Activated CD4-positive, alpha-beta T cell treated with anti-CD3 and anti-CD28 coated beads, Interleukin-2, amount 10 ng/mL, durations not matched to agents 24 days and 14 days (primary cell): ENCODE measurements at places on chromosomes 7 and 10. TPM values are rescaled to one million over a fixed set of nuclear protein-coding genes. Genes with fewer than 3 reads are reported as not detected.

The CTTNBP2 gene
- not detected in 2 replicates for total RNA-seq

The DBF4 gene
- total RNA-seq, result 65.7 and 74.8 TPM in 2 replicates

DNA sequence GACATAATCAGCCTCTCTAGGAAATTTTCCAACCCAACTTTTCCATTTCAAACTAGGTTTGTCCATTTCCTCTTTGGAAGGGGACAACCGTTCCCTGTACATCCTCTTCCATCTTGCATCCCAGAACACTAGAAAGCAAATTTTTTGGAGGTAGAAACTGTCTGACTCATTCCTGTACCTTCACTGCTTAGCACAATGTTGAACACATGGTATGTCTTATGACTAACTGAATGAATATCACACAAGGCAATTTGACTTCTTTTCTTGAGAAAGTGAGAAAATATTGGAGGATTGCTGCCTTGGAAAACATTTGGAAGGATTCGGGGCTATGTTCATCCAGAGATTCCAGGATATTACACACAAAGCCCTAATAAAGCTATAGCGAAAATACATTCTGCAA is 289.1 kb downstream of the FGFR2 start:
- DNase-seq, result no peak

DNA sequence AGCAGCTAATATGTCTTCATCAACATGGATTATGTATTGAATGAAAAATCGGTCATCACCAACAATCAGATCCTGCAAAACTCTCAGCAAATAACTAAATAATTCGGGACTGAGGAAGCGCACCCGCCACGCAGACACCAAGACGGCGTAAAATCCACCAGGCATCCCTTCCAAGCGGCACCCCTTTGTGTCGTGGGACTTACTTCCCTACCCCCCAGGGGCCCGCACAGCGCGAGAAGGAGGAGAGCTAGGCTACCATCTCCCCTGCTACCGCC is 721 bp downstream of the ARL3 start:
- no peak for DNase-seq
